T follicular helper cell (primary cell): ENCODE measurements at places on chromosomes 6 and 20.

GRCh38 chr6:3873051-3873450 lies 23.9 kb downstream of the FAM50B start:
- no peak for DNase-seq

DNA sequence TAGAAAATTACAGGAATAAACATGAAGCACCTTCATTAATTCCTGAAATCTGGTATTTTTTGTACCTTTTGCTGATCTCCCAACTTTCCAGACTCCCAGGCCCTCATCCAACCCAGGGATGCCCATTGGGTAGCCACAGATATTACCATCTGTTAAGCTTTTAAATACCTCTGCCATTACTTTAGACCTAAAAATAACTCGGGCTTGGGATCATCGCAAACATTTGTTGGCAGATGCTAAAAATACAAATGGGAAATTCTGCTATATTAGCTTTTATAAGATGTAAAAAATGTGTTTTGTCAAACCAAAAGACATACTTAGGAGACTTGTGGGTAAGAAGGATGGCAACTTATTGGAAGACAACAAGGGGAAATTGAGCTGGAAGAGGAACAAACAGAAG lies 376.1 kb downstream of the CENPW start:
- no peak for DNase-seq

- DNase-seq, result no peak
These were observed 52.0 kb downstream of the CDC5L start for GRCh38 chr6:44439270-44440045.

DNA sequence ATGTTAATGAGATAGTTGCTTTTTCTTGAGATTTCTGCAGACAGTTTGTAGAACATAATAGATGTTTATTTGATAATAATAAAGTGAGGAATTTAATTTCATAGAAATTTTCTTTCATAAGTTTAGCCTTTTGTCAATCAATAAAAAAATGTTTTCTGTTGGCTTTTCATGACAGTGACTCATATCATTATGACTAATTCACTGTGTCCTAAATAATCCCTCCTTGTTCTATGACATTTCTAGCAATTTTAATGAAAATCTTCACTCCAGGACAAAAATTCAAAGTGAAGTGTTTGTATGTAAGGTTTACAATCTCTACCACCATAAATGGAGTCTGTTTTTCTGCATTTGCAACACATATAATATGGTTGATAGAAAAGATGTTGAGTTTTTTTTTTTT lies 109.9 kb downstream of the UTRN start:
- DNase-seq, result no peak

- DNase-seq, result no peak
These were observed 968.5 kb upstream of the GJE1 start for GRCh38 chr6:141164042-141164743.

DNA sequence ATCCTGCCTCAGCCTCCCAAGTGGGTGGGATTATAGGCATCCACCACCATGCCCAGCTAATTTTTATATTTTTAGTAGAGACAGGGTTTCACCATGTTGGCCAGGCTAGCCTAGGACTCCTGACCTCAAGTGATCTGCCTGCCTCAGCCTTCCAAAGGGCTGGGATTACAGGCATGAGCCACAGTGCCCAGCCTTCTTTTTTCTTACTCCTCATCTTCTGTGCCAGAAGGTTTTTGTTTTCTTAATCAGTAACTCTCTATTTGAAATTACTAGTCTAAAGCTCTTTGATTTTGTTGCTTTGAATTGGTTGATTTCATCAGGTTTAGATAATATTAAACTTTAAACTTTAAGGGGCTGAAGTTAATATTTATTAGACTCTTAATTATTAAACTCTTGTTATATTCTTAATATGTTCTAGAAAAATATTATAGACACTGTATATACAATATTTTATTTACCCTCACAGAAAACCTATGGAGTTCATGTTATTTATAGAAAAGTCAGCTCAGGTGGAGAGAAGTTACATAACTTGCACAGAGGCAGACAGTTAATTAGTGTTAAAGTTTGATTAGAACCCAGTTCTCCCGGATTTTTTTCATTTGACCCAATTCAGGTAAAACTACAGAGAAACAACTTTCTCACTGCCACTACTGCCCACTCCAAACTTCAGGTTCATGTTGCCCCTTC lies 177.4 kb upstream of the SGK1 start:
- DNase-seq, result no peak

DNA sequence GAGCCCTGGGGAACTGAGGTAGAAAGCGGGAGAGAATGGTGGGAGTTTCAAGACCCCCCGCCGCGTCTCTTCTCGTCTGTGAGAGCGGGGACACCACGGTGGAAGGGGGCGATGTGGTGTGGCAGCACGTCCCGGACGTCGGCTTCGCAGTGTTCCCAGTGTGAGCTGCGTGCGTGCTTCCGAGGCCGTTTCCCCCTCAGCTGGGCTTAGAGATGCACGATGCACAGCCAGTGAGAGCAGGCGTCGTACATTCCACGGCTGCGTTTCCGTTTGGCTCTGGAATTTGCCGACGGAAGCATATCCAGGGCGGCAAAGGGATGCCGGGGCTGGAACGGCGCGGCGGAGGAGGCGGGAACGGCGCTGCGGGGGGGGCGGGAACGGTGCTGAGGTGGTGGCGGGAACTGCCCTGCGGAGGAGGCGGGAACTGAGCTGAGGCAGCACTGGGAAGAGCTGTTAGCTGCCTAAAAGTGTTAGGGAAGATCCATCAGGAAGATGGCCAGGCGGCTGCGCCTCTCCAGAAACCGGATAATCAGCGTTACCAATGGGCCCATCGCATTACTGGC lies 37.7 kb downstream of the KIF25 start:
- DNase-seq, result no peak

GRCh38 chr20:61821735-61822134 lies 243.9 kb downstream of the TAF4 start:
- DNase-seq, result no peak
